SK-N-SH (cell line): ENCODE measurements at places on chromosomes 7 and 10.

DNA sequence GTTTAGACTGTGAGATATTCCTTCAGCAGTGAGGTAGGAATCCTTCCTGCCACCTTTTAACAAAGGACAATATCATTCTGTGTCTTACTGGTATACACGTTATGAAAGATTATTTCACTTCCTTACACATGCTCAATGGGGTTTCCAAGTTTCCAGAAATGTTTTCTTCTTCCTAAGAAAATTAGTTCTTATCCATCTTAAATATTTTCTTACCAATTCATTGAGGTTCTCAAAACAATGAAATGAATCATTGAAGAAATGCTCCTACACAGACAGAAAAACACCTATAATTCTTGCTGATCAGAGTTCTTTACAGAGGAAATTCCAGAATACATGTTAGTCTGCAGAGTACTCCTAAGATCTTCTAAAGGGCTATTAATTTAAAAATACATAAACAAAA, 51.4 kb upstream of the SEC61G start:
- no peak for DNase-seq

DNA sequence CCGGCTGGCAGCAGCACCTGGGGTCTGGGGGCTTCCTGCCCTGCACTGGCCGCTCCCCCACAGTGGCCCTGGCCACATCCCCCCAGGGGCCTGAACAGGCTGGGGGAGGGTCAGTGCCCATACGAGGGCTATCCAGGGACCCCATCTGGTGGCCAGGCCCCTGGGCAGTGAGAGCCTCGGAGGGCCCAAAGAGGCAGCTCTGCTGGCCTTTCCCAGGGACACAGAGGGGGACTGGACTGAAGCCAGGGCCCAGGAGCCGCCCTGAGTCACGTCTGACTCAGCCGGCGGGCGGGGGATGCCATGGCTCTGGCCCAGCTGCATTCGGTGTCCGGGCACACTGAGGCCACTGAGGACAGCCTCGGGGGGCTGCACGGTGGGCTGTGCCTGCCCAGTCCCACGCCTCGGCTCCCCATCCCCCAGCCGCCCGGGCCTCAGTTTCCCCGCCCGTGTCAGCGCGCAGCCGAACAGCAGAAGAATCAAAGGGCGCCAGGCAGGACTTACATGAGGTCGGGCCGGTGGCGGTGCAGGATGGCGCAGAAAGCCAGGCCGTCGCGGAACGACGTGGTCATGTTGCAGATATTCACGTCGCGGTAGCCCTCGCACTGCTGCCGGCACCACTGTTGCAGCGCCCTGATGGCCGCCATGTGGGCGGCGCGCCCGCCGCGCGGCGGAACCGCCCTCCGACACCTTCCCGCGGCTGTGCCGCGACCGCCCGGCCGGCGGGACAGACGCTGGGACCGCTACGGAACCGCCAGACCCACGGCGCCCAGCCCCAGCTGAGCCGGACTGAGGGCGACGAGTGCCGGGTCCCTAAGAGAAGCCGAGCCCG, at the start of gene MICALL2:
Gene MICALL2 (minus strand): TSS at position 788 of the 829 bp plus-strand sequence. CDS start 144 bp downstream, at position 644.
- peak; percentile 87 for DNase-seq

GRCh38 chr10:101233863-101234262, 4.6 kb upstream of the LBX1 start:
- no peak for DNase-seq

DNA sequence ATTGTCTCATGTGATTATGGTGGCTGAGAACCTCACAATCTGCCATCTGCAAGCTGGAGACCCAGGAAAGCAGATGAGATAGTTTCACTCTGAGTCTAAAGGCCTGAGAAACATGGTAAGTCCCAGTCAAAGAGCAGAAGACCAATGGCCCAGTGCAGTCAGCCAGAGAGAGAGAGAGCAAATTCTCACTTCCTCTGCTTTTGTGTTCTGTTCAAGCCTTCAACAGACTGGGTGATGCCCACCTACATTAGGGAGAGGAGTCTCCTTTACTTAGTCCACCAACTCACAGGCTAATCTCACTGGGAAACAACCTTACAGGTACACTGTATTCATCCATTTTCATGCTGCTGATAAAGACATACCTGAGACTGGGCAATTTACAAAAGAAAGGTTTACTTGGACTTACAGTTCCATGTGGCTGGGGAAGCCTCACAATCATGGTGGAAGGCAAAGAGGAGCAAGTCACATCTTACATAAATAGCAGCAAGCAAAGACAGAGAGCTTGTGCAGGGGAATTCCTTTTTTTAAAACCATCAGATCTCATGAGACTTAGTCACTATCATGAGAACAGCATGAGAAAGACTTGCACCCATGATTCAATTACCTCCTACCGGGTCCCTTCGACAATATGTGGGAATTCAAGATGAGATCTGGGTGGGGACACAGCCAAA, 4.7 kb upstream of the FRMPD2 start:
- no peak for DNase-seq

- DNase-seq, result peak; percentile 9
Observed at GRCh38 chr10:27998178-27998953, 513 bp downstream of the ODAD2 start.

GRCh38 chr7:37052705-37053104, 328.4 kb upstream of the AOAH start:
- DNase-seq, result no peak

- no peak for DNase-seq
Observed at GRCh38 chr10:120131183-120131582, 238.7 kb downstream of the SEC23IP start.

GRCh38 chr7:142808461-142808801, 37.7 kb downstream of the PRSS2 start:
- no peak for DNase-seq

- DNase-seq, result peak; percentile 78
Observed at GRCh38 chr10:119199231-119199992, 8.0 kb upstream of the GRK5 start.

- no peak for DNase-seq
Observed at GRCh38 chr7:137975221-137975620, 26.7 kb downstream of the CREB3L2 start.

GRCh38 chr7:47779341-47779771, 168.9 kb downstream of the PKD1L1 start:
- DNase-seq, result no peak

DNA sequence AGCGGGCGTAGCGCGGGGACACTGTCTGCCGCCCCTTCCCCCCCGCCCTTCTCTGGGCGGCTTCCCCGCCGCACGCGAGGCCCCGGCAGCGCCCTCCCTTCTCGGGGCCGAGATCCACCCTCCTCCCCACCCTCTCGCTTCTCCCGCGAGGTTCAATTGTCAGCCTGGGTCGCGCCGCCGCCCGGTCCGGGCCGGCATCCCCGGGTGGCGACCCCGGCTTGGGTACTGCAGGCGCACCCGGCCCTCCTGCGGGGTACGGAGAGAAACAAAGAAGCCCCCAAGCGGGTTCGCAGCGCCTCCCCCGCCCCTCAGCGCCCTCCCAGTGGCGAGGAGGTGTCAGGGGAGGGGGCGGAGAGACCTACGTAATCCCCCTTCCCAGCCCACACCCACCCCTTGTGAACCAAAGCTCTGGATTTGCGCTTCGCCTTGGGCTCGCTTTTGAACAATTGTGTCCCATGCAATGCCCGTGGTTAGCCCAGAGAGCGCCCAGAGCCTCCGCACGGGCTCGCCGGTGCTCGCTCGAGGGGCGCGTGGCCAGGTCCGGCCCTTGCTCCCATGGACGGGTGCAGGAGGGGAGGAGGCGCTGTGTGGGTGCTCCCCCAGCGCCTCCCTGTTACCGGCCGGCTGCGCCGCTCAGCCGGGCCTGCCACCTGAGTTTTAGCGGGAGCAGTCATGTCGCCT, 634 bp downstream of the HECW1 start:
- DNase-seq, result peak; percentile 74

DNA sequence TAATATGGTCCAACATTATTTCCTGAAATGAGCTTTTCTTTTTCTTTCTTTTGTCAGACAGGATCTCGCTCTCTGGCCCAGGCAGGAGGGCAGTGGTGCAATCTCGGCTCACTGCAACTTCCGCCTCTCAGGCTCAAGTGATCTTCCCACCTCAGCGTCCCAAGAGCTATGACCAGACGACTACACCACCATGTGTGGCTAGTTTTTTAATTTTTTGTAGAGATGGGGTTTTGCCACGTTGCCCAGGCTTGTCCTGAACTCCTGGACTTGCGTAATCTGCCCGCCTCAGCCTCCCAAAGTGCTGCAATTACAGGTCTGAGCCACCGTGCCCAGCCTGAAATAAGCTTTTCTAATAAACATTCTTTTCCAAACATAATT, 48.6 kb downstream of the CUL2 start:
- DNase-seq, result no peak

GRCh38 chr10:43236176-43236850, 30.6 kb downstream of the RASGEF1A start:
- DNase-seq, result no peak

DNA sequence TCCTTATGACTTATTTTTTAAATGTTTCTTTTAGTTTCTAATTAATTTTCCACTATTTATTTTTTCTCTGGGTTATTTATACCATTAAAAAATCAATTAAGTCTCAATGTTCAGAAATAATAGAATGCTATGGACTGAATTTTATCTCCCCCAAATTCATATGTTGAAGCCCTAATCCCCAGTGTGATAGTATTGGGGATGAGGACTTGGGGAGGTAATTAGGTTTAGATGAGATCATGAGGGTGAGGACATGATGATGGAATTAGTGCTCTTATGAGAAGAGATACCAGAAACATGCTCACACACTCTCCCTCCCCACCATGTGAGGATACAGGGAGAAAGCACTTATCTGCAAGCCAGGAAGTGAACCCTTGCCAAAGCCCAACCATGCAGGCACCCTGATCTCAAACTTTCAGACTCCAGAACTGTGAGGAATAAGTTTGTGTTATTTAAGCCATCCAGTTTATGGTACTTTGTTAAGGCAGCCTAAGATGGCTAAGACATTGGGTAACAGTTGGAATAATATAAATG, 202.6 kb downstream of the MDFIC start:
- DNase-seq, result no peak

DNA sequence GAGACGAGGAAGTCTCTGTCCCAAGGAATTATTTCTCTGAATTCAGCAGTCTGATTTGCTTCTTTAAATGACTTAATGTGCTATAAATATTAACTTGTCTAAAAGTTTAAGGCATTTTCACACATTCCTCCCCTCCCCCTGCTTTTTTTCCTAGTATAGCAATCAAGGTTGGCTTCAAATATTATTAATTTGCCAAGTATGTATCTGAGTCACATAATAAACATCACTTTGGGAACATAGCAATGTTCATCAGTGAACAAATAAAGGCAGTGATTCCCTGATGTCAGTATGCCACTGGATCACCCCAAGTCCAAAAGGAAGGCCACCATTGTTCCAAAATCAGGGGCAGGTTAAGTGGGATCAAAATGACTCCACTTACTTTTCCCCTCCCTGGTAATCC, 40.5 kb downstream of the PDE6C start:
- DNase-seq, result no peak

- peak; percentile 27 for DNase-seq
Observed at GRCh38 chr10:16828114-16828568, 10.9 kb upstream of the RSU1 start.

GRCh38 chr7:33411020-33411419, 281.7 kb downstream of the BBS9 start:
- no peak for DNase-seq

- DNase-seq, result peak; percentile 41
Observed at GRCh38 chr7:124085179-124085578, 52.3 kb upstream of the TMEM229A start.

- no peak for DNase-seq
Observed at GRCh38 chr10:91247360-91248111, 27.1 kb downstream of the PCGF5 start.

DNA sequence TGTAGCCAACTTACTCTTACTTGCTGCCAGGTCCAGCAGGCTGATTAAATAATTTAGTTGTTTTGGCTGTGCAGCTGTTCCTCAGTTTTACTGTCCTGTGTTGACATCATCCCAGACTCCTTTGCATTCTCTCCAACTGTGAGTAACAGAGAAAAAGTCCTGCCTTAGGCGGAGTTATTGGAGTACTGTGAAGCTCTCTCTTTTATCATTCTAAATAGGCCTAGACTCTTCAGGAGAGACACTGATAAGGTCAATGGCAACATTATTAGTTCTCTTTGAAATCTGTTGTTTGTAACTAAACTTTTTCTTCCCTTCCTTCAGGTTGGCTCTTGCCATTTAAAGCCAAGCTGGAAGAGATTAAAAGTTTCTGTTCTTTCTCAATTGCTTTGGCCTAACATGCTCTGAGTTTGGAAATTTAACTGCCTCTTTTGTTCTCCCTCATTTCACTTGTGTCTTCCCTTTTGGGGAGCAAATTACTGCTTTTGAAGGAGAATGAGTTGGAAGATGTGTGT, 215.7 kb upstream of the CSTF2T start:
- DNase-seq, result no peak

DNA sequence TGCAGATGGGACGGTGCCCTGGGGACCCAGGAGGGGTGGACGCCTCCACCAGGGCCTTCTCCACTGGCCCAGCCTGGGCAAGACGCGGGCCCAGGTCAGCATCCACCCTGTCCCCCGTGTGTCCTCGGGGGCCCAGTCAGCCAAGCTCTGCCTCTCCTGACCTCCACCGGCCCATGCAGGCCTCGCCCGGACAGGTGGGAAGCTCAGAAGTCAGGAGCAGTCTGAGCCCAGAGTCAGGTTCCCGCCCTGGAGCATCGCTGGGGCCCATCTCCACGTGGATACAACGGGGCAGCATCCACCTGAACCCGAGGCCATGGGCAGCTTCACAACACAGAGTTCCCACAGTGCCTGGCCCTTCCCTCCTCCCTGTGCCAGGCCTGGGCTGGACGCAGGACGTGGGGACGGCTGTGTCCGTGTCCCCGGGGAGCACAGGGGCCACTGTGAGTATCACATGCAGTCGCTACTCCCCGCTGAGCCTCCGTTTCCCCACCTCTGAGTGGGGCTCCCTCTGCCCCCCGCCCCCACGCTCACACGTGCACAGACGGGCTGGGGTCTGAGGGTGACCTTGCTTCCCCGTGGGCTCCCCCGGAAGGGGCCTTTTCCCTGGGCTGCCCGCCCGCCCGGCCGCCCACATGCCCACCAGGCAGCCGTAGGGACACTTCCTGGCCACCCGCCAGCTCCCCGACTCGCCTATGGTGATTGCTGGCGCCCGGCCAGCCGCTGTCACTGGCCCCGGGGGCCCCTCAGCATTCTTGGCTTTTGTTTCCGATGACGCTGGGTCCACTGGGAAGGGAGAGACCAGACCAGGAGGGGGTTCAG, 64.3 kb downstream of the PDGFA start:
- peak; percentile 99 for DNase-seq

DNA sequence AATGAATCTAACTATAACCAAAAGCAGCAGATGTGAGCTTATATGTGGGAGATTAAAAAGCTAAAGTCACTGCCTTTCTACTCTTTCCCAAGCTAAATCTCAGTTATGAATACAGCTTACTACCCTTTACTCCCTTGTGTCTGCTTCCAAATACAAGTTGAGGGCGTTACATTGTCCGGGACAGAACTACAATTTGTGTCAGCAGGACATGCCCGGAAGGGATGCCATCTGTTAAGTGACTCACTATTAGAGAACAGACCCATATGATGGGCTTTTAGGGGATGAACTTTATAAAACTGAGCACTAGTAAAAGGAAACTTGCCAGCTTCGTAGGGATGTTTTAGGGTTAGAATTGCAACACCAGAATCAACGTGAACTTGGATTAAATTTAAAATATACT, 299.7 kb upstream of the CSTF2T start:
- DNase-seq, result peak; percentile 12

DNA sequence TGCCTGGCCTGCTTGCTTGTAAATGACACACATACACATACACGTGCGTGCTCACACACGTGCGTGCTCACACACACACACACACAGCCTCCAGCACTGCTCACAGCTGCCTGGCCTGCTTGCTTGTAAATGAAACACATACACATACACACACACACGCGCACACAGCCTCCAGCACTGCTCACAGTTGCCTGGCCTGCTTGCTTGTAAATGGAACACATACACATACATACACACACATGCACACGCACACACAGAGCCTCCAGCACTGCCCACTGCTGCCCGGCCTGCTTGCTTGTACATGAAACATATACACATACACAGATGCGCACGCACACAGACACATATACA, 397.2 kb downstream of the PLXNA4 start:
- DNase-seq, result no peak
